ENCODE measurements at places on chromosomes 16 and 17.

- no peak for DNase-seq
- no peaks in the 10 kb centered on the region for H3K36me3 ChIP-seq
- no peaks in the 10 kb centered on the region for H3K27me3 ChIP-seq
- no peak overlapping the region for H3K27ac ChIP-seq
- H3K4me3 ChIP-seq = no peak overlapping the region
- peaks cover 18% of the 10 kb centered on the region for H3K4me1 ChIP-seq
These were observed 25.8 kb downstream of the ZNRF1 start for GRCh38 chr16:75024594-75024993.

DNA sequence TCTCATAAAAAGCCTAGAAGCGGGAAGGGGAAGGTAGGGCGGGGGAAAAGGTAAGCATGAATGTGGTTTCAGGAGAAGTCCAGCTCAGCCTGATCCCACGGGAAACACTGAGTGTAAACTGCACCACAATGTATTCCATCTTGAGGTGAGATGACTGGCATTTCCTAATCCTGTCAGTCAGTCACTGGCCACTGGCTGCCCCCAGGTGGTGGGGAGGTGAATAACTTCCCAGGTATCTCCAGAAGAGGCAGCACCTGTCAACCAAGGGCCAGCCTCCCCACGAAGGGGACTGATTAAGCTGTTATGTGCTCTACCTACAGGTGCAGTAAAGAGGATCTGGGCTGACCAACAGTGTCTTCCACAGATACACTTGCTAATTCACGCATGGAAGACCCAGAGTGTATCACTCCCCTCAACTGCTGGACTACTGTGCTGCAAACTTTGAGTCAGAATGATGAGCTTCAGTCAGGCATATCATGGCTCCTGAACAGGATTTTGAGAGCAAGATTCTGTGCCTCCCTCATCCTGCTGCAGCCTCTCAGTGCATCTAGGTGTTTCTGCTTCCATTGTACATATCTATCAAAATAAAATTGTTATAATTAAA, 108.5 kb upstream of the CCL2 start:
- H3K27ac ChIP-seq = no peak overlapping the region
- no peaks in the 10 kb centered on the region for H3K27me3 ChIP-seq
- H3K36me3 ChIP-seq = no peaks in the 10 kb centered on the region
- no peak overlapping the region for H3K4me3 ChIP-seq
- DNase-seq = peak; percentile 22
- no peaks in the 10 kb centered on the region for H3K4me1 ChIP-seq

GRCh38 chr16:86566601-86566965, at the start of gene FOXC2:
Gene FOXC2, plus strand, starts transcription at chr16:86566829. Its CDS starts 507 bp downstream, at chr16:86567336.
- peak within 1 kb of the TSS; percentile 5 for H3K4me3 ChIP-seq
- H3K4me1 ChIP-seq = peaks cover 6% of the 10 kb centered on the region
- H3K27me3 ChIP-seq = peaks cover 68% of the 10 kb centered on the region
- DNase-seq = peak; percentile 76

DNA sequence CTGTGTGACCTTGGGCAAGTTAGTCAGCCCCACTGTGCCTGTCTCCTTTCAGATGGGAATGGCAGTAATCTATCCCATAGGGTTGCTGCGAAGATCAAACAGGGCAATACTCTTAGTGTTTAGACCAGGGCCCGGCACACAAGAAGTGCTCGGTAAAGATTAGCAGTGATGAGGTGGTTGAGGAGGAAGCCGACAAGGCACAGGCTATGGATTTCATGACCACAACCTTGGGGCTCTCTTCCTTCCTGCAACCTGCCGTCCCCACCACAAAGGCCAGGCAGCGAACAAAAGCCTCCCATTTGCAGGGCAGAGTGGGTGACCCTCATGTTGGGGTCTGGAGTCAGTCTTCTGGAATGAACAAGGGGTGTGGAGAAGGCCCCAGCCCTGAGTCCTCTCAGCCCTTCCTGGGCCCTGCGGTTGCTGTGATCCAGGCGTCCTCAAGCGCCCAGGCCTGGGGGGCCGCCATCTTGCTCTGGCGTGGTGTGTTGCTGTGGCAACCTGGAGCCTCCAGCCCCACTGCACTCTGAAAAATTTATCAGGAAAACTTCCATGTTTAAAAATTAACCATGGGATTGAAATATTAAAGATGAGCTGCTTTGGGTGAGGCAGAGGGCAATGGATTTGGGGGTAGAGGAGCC, 9.8 kb downstream of the ADAM11 start:
- H3K4me3 ChIP-seq = no peak overlapping the region
- H3K27me3 ChIP-seq = peaks cover 8% of the 10 kb centered on the region
- no peaks in the 10 kb centered on the region for H3K4me1 ChIP-seq

GRCh38 chr16:75653922-75654321, 6.3 kb downstream of the TERF2IP start:
- H3K36me3 ChIP-seq = no peaks in the 10 kb centered on the region
- H3K27ac ChIP-seq = no peak overlapping the region
- peaks cover 57% of the 10 kb centered on the region for H3K4me1 ChIP-seq
- no peak overlapping the region for H3K4me3 ChIP-seq

GRCh38 chr17:75498039-75498725, 17.2 kb downstream of the CASKIN2 start:
- H3K36me3 ChIP-seq = no peaks in the 10 kb centered on the region
- H3K4me3 ChIP-seq = no peak overlapping the region
- peak overlapping the region; percentile 79 for H3K27ac ChIP-seq
- peaks cover 8% of the 10 kb centered on the region for H3K4me1 ChIP-seq
- no peak for DNase-seq

GRCh38 chr17:64306850-64307463, 43.9 kb upstream of the TEX2 start:
- DNase-seq = peak; percentile 77
- no peaks in the 10 kb centered on the region for H3K4me1 ChIP-seq
- no peaks in the 10 kb centered on the region for H3K27me3 ChIP-seq
- H3K4me3 ChIP-seq = no peak overlapping the region

DNA sequence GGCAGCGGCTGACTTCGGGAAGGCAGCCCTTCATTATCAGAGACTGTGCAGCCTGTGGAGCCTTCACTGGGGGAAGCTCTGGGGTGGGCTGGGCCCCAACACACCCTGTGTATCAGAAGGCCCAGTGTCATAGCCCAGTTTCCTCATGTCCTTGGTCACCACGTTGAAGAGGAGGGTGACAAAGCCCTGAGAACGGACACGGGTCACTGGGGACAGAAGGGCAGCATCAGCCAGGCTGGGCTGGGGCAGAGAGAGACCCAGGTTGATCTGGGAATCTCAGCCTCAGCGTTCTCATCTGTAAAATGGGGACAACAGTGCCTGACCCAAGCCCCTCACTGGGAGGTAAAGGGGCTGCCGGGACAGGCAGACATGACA, 19.3 kb downstream of the B9D1 start:
- no peaks in the 10 kb centered on the region for H3K36me3 ChIP-seq
- no peak overlapping the region for H3K4me3 ChIP-seq
- H3K4me1 ChIP-seq = peaks cover 28% of the 10 kb centered on the region
- H3K27ac ChIP-seq = no peak overlapping the region

GRCh38 chr16:84465154-84465553, 39.3 kb downstream of the MEAK7 start:
- H3K27ac ChIP-seq = no peak overlapping the region
- H3K4me1 ChIP-seq = no peaks in the 10 kb centered on the region
- H3K27me3 ChIP-seq = no peaks in the 10 kb centered on the region
- no peaks in the 10 kb centered on the region for H3K36me3 ChIP-seq
- H3K4me3 ChIP-seq = no peak overlapping the region

DNA sequence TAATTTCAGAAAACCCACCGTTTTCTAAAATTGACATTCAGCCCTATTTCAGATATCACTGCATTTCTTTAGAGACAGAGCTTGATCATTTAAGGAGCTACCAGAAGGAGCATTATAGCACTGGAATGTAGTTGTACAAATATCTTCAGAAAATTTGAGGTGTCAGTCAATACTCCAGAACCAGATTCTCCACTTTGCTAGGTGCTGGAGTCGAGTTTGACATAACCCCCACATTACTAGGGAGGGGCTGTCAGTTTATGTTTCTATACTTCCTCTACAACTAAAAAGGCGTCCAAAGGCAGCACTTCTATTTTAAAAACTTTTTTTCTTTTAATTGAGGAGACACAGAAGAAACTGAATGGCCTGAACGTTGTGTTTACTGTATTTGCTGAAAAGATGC, 892 bp upstream of the KIAA0513 start:
- H3K36me3 ChIP-seq = no peaks in the 10 kb centered on the region
- H3K4me1 ChIP-seq = peaks cover 46% of the 10 kb centered on the region
- no peaks in the 10 kb centered on the region for H3K27me3 ChIP-seq
- no peak overlapping the region for H3K4me3 ChIP-seq

DNA sequence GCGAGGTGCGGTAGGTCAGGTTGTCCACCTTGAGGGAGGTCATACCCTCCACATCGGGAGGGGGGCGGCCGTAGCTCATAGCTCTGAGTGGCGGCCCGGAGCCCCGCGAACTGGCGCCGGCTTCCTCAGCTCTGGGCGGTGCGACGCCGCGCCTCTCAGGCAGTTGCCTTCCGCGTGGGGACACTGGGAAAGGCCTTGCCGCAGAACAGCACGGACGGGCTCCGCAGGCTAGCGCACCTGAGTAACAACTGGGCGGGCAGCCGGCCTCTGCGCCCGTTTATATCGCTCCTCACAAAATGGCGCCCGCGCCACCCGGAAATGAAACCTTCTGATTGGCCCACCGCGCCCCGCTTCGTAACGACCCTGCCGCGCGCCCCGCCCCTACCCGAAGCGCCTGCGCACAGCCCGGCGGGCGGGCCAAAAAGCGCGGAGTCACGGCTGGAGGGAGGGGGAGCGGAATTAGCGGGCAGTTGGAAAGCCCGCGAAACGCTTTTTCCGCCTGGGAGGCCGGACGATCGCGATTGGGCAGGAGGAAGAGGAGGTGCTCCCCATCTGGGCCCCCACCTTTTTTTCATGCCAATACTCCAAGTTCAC, at the start of gene SRSF2:
TSS of gene SRSF2 (minus strand) at position 250 of the 594 bp plus-strand sequence. CDS start at position 79, 171 bp downstream.
- H3K27ac ChIP-seq = peak within 1 kb of the TSS; percentile 98
- peak; percentile 99 for DNase-seq
- peaks cover 44% of the 10 kb centered on the region for H3K36me3 ChIP-seq

GRCh38 chr16:3457434-3458252, 14.2 kb downstream of the NAA60 start:
- peaks cover 44% of the 10 kb centered on the region for H3K4me1 ChIP-seq
- H3K4me3 ChIP-seq = peak overlapping the region; percentile 38
- peak overlapping the region; percentile 89 for H3K27ac ChIP-seq

- H3K4me3 ChIP-seq = no peak overlapping the region
- H3K36me3 ChIP-seq = peaks cover 47% of the 10 kb centered on the region
- no peak for DNase-seq
- H3K27ac ChIP-seq = no peak overlapping the region
- H3K4me1 ChIP-seq = peaks cover 14% of the 10 kb centered on the region
- no peaks in the 10 kb centered on the region for H3K27me3 ChIP-seq
These were observed 5.8 kb downstream of the NUP88 start for GRCh38 chr17:5413682-5414081.

- no peaks in the 10 kb centered on the region for H3K36me3 ChIP-seq
- no peaks in the 10 kb centered on the region for H3K27me3 ChIP-seq
- H3K4me3 ChIP-seq = no peak overlapping the region
These were observed 13.5 kb upstream of the CIBAR2 start for GRCh38 chr16:85125570-85126393.

GRCh38 chr16:2428051-2428783, 1.0 kb upstream of the CCNF start:
- peak overlapping the region; percentile 70 for H3K27ac ChIP-seq
- H3K36me3 ChIP-seq = no peaks in the 10 kb centered on the region
- H3K27me3 ChIP-seq = no peaks in the 10 kb centered on the region

GRCh38 chr17:73710095-73710592, 65.9 kb upstream of the SDK2 start:
- DNase-seq = peak; percentile 73
- H3K27me3 ChIP-seq = no peaks in the 10 kb centered on the region
- H3K4me3 ChIP-seq = no peak overlapping the region
- no peaks in the 10 kb centered on the region for H3K4me1 ChIP-seq

DNA sequence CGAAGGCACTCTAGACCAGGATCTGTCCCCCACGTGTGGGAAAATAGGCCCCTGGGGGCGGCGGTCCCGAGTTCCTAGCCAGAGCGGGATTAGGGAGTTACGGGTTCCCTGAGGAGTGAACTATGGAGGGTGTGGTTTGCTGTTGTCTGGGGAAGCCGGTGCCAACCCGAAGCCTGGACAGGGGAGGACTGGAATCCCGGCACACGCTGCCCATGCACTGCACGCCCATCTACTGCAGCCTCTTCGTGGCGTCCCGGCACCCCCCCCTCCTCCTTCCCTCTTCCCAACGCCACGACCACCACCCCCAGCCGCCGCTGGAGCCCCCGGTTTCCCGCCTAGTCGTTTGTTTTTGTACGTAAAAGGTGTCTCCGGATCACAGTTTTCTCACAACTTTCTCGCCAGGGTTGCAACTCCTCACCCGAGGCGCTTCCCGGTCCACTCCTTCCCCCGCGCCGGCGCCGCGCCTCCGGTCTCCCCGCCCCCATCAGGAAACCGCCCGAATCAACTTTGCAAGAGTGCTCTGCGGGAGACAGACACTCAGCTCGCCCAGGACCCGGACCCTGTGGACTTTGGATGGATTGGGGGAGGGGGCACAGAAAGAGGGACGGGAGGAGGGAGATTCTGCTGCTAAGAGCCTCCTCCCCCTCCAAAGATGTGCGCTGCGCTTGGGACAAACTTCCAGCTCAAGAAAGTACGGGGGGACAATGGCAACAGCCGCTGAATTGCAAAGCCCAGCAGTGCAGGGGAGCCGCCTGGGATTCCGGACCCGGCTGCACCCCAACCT, 1.4 kb upstream of the LHX1 start:
- H3K27me3 ChIP-seq = peaks cover 93% of the 10 kb centered on the region
- peaks cover 15% of the 10 kb centered on the region for H3K4me1 ChIP-seq
- no peak for DNase-seq
- H3K36me3 ChIP-seq = no peaks in the 10 kb centered on the region
- H3K27ac ChIP-seq = no peak overlapping the region

GRCh38 chr16:31354394-31355291, at the start of gene ITGAX:
Gene ITGAX, plus strand, starts transcription at chr16:31355176. Its CDS starts 79 bp downstream, at chr16:31355255.
- no peaks in the 10 kb centered on the region for H3K27me3 ChIP-seq
- DNase-seq = peak; percentile 35
- no peaks in the 10 kb centered on the region for H3K4me1 ChIP-seq
- no peak within 1 kb of the TSS for H3K4me3 ChIP-seq
- no peaks in the 10 kb centered on the region for H3K36me3 ChIP-seq
- H3K27ac ChIP-seq = no peak within 1 kb of the TSS

GRCh38 chr17:17713839-17714238, 32.6 kb downstream of the RAI1 start:
- H3K4me1 ChIP-seq = peaks cover 18% of the 10 kb centered on the region
- H3K4me3 ChIP-seq = no peak overlapping the region
- DNase-seq = peak; percentile 90
- no peaks in the 10 kb centered on the region for H3K36me3 ChIP-seq
- peak overlapping the region; percentile 10 for H3K27ac ChIP-seq

GRCh38 chr17:3527468-3527867, 30.1 kb downstream of the TRPV3 start:
- no peaks in the 10 kb centered on the region for H3K27me3 ChIP-seq
- no peaks in the 10 kb centered on the region for H3K4me1 ChIP-seq
- no peak overlapping the region for H3K4me3 ChIP-seq
- no peaks in the 10 kb centered on the region for H3K36me3 ChIP-seq

GRCh38 chr17:82623707-82624106, 24.5 kb downstream of the WDR45B start:
- H3K4me3 ChIP-seq = no peak overlapping the region
- no peak for DNase-seq
- no peaks in the 10 kb centered on the region for H3K27me3 ChIP-seq
- H3K4me1 ChIP-seq = peaks cover 14% of the 10 kb centered on the region
